PC-9 (cell line): ENCODE measurements at places on chromosomes 6 and 20. TPM values are rescaled to one million over a fixed set of nuclear protein-coding genes. Genes with fewer than 3 reads are reported as not detected.

DNA sequence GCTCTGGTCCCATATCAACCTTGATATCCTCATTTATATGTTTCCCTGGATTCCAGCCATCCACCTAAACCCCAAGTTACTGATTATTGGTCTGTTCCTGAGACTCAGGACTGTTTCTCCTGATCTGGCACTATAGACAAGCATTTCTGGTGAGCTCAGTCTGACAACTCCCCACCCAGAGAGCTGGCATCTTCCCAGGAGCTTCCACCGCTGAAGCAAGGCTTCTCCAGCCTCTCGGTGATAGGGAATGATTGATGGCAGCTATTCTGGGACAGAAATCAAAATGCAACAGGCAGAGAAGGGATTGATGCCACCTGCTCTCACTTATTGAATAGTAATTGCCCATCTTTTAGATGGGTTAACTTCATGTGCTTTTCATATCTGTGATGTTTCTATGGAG, 169.7 kb upstream of the GGTLC1 start:
- H3K4me3 ChIP-seq: no peak overlapping the region
- H3K27ac ChIP-seq: no peak overlapping the region
- DNase-seq: no peak
- no peaks in the 10 kb centered on the region for H3K27me3 ChIP-seq
- H3K4me1 ChIP-seq: no peaks in the 10 kb centered on the region

- no peak overlapping the region for H3K4me3 ChIP-seq
- no peaks in the 10 kb centered on the region for H3K36me3 ChIP-seq
- H3K27ac ChIP-seq: no peak overlapping the region
- no peaks in the 10 kb centered on the region for H3K27me3 ChIP-seq
Observed at GRCh38 chr6:122180132-122180531, 219.3 kb upstream of the HSF2 start.

The ASIP gene
- not detected in 2 replicates for total RNA-seq

- no peaks in the 10 kb centered on the region for H3K4me1 ChIP-seq
- no peak overlapping the region for H3K27ac ChIP-seq
- no peak for DNase-seq
- no peaks in the 10 kb centered on the region for H3K27me3 ChIP-seq
Observed at GRCh38 chr6:24606200-24606930, 39.6 kb downstream of the KIAA0319 start.

- H3K4me1 ChIP-seq: peaks cover 42% of the 10 kb centered on the region
- H3K27me3 ChIP-seq: no peaks in the 10 kb centered on the region
- no peak for DNase-seq
- H3K27ac ChIP-seq: no peak overlapping the region
- H3K4me3 ChIP-seq: no peak overlapping the region
- 0 out of 2 replicates have a peak, but pooled peaks cover 3% of the 10 kb centered on the region for H3K36me3 ChIP-seq
Observed at GRCh38 chr6:56838965-56839364, 115.9 kb upstream of the BEND6 start.

GRCh38 chr20:40262219-40262618, 426.8 kb downstream of the MAFB start:
- DNase-seq: no peak
- no peak overlapping the region for H3K27ac ChIP-seq
- H3K4me3 ChIP-seq: no peak overlapping the region
- H3K27me3 ChIP-seq: peaks cover 15% of the 10 kb centered on the region; the same call in 1 of the 2 replicates
- no peaks in the 10 kb centered on the region for H3K36me3 ChIP-seq

DNA sequence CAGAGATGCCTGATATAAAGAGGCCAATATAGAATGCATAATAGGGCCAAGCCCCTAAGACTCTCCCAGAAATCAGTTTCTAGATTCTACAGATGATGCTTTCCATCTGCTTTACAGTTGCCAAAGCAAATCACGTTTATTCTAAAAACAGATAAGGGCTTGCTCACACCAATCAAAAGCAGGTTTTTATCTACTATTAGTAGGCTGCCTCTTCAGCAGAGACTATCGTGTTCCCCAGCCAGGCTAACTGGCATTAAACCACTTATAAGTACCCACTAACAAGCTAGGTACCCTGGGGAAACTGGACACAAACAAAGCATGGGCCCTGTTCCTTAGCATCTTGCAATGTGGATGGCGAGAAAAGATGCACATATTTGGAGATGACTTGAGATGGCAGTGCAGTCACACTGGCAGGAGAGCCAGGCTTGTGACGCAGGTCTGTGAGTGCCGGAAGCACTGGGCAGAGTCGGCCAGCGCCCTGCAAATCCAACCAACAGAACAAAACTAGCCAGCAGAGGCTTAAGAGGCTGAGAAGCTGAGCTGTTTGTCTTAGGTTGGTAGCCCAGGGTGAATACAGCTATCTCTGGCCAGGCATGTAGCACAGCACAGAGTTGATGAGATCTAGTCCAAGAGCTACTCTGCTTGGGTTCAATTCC, 73.4 kb downstream of the GFOD1 start:
- H3K36me3 ChIP-seq: no peaks in the 10 kb centered on the region
- H3K27me3 ChIP-seq: no peaks in the 10 kb centered on the region
- H3K27ac ChIP-seq: no peak overlapping the region
- no peak for DNase-seq

- no peaks in the 10 kb centered on the region for H3K27me3 ChIP-seq
- peak overlapping the region; percentile 55 for H3K27ac ChIP-seq
- H3K36me3 ChIP-seq: no peaks in the 10 kb centered on the region
- H3K4me3 ChIP-seq: 0 out of 2 replicates have a peak overlapping the region, but pooled peaks have one; percentile 14
- peaks cover 66% of the 10 kb centered on the region for H3K4me1 ChIP-seq
- no peak for DNase-seq
Observed at GRCh38 chr6:36120539-36120938, 9.8 kb upstream of the MAPK13 start.

- H3K4me1 ChIP-seq: peaks cover 19% of the 10 kb centered on the region; the same call in 1 of the 2 replicates
- H3K27me3 ChIP-seq: no peaks in the 10 kb centered on the region
- no peaks in the 10 kb centered on the region for H3K36me3 ChIP-seq
Observed at GRCh38 chr20:23125159-23125558, 39.0 kb upstream of the CD93 start.

GRCh38 chr6:81891874-81892273, 139.4 kb upstream of the TENT5A start:
- no peaks in the 10 kb centered on the region for H3K36me3 ChIP-seq
- no peaks in the 10 kb centered on the region for H3K27me3 ChIP-seq
- peaks cover 27% of the 10 kb centered on the region for H3K4me1 ChIP-seq
- H3K27ac ChIP-seq: no peak overlapping the region

- no peak overlapping the region for H3K4me3 ChIP-seq
- H3K27ac ChIP-seq: no peak overlapping the region
- DNase-seq: no peak
- H3K36me3 ChIP-seq: no peaks in the 10 kb centered on the region
Observed at GRCh38 chr6:71544906-71545305, 256.3 kb downstream of the OGFRL1 start.

GRCh38 chr6:96074006-96074405, 58.2 kb downstream of the FUT9 start:
- H3K36me3 ChIP-seq: no peaks in the 10 kb centered on the region
- H3K27me3 ChIP-seq: no peaks in the 10 kb centered on the region

DNA sequence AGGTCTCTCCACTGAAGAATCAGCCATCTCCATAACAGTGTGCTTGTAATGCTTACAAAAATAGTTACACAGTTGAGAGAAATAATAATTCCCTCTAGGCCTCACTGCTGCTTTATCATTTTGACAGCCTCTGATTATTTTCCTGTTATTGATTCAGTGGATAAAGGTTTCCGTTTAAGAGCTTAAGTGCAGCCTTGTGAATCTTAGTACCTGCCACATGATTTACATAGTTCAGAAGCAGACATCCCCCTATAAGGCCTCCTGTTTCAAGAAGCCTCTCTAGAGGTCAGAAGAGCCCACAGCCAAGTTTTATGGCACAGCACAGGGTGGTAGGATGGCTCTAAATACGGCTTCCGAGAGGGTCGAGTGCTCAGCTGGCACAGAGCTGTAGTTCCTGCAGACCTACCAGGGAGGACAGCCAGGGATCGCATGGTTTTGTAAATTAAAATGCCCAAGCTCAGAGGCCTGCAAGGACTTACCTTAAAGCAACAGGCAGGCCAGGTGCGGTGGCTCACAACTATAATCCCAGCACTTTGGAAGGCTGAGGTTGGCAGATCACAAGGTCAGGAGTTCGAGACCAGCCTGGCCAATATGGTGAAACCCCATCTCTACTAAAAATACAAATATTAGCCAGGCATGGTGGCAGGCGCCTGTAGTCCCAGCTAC, 17.6 kb upstream of the PYGB start:
- no peaks in the 10 kb centered on the region for H3K36me3 ChIP-seq
- H3K4me3 ChIP-seq: no peak overlapping the region
- H3K27me3 ChIP-seq: no peaks in the 10 kb centered on the region

The ACSS1 gene
- 12.8 and 12.9 TPM in 2 replicates for total RNA-seq

DNA sequence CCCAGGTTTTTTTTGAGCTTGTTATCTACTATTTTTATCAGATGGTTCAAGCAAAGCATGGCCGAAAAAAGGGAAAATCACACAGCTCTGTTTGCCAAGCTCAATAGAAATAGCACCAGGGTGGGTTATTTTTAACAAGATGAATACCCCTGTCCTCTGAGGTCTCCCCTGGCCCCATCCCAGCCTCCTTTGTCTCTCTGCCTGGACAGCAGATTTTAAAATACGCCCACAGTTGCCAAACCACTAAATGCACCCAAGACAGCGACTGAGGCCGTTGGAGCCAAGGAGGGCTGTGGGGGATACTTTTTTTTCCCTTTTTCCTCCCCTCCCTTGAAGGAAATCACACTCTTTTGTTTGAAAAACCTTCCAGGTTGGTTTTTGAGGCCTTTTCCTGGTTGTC, 106.6 kb downstream of the VEGFA start:
- no peak overlapping the region for H3K27ac ChIP-seq
- no peaks in the 10 kb centered on the region for H3K27me3 ChIP-seq
- H3K4me1 ChIP-seq: peaks cover 55% of the 10 kb centered on the region
- DNase-seq: no peak
- H3K4me3 ChIP-seq: no peak overlapping the region

- peaks cover 35% of the 10 kb centered on the region for H3K4me1 ChIP-seq
- H3K27ac ChIP-seq: peak overlapping the region; percentile 94
- H3K4me3 ChIP-seq: peak overlapping the region; percentile 90
- H3K36me3 ChIP-seq: peaks cover 54% of the 10 kb centered on the region
- no peak for DNase-seq
Observed at GRCh38 chr6:43772681-43773049, 2.7 kb downstream of the VEGFA start.

DNA sequence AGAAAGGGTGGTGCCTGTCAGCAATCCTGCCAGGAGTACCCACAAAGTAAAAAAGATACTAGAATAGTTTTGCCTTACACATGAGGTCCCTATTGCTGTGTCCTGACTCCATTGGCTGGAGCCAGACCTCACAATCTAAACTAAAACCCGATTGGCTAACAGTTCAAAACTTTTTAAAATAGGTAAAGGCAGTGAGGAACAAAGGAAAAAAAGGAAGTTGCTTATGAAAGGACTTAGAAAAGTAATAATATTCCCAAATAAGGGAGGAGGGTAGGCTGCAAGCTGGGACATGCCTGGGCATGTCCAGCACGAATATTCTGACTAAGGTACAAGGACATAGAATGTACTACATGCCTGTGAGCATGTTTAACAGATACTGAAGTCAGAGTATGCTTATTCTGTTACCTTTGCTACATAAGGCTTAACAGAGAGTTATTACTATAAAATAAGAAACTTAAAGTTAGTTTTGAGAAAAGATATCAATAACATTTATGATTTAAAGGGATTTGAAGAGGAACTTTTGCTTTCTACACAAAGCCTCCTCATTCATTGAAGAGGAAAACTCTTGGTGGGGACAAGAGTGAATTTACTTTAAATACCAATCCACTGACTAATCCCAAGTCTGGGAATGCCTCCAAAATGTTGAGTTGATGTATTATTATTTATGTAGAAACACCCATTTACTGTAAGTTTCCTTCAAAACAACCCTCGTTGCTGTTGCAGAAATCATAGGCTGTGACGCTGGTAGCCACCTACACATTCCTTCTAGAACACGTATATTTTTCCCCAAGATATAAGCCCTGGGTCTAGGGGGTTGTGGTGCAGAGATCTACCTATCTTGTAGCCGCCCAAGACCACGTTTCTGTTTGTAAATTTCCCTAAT, 8.2 kb upstream of the MTHFD1L start:
- peak; percentile 84 for DNase-seq
- peaks cover 43% of the 10 kb centered on the region for H3K4me1 ChIP-seq
- H3K4me3 ChIP-seq: peak overlapping the region; percentile 35; the same call in 1 of the 2 replicates
- H3K27me3 ChIP-seq: no peaks in the 10 kb centered on the region
- no peaks in the 10 kb centered on the region for H3K36me3 ChIP-seq
- peak overlapping the region; percentile 81 for H3K27ac ChIP-seq

The PDYN gene
- total RNA-seq: not detected in 2 replicates

The LY6G6F gene
- total RNA-seq: not detected in 2 replicates

The SCAND1 gene
- 56.6 and 95.0 TPM in 2 replicates for total RNA-seq

The DEFB132 gene
- total RNA-seq: not detected in 2 replicates

The HLA-G gene
- 0.38 and 0.50 TPM in 2 replicates for total RNA-seq

The DEFB118 gene
- not detected in 2 replicates for total RNA-seq

DNA sequence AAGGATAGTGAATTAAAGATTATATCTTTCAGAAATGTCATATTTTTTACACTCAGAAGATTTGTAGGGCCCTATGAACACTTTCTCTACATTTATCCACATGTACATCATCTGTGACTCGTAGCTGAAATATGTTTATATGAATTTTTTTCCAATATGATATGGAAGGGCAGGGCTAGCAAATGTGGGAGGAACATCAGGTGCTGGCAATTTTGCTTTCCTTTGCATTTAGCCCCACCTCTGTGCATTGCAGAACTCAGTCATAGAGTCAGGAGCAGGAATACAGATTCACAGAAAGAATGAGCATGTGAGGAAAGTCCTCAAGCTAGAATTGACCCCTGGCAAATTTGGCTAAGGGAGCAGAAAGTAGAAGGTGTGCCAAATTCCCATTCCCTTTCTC, 129.9 kb downstream of the CRYBG1 start:
- H3K4me3 ChIP-seq: no peak overlapping the region
- H3K27me3 ChIP-seq: no peaks in the 10 kb centered on the region
- peak overlapping the region; percentile 87 for H3K27ac ChIP-seq
- H3K4me1 ChIP-seq: peaks cover 38% of the 10 kb centered on the region
- no peaks in the 10 kb centered on the region for H3K36me3 ChIP-seq

DNA sequence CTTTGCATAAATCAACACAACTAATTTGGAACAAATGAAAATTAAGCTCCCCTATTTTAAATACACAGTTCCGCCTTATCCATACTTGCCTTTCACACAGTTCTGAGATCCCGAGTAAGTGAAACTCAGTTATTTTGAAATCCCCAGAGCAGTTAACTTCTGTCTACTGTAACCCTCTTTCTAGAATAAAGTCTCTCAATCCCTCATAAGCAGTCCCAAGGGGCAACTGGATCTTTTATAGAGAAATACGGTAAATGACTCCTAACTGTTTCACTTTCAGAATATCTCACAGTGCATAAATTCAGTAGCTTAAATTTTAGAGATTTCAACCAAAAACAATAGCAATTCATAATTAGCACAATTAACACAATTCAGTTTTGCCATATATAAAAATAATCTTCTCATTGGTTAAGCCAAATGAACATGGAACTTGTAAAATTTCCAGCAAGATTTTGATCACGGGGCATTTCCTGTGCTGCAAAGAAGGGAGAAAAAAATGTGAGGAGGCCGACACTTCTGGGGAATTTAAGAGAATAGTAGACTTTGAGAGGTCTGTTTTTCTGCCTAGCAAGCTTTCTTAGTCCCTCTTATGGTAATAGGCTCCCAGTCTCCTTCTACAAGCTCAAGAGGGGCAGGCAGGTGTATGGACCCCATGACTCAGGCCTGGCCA, 78.3 kb downstream of the KIF6 start:
- no peak for DNase-seq
- H3K27ac ChIP-seq: no peak overlapping the region
- H3K27me3 ChIP-seq: peaks cover 17% of the 10 kb centered on the region
- H3K36me3 ChIP-seq: no peaks in the 10 kb centered on the region

- H3K27me3 ChIP-seq: no peaks in the 10 kb centered on the region
- H3K27ac ChIP-seq: no peak overlapping the region
- no peaks in the 10 kb centered on the region for H3K36me3 ChIP-seq
- H3K4me1 ChIP-seq: peaks cover 37% of the 10 kb centered on the region
- no peak for DNase-seq
Observed at GRCh38 chr6:43946641-43947363, 176.8 kb downstream of the VEGFA start.
